ENCODE measurements at places on chromosomes 6 and 20.

DNA sequence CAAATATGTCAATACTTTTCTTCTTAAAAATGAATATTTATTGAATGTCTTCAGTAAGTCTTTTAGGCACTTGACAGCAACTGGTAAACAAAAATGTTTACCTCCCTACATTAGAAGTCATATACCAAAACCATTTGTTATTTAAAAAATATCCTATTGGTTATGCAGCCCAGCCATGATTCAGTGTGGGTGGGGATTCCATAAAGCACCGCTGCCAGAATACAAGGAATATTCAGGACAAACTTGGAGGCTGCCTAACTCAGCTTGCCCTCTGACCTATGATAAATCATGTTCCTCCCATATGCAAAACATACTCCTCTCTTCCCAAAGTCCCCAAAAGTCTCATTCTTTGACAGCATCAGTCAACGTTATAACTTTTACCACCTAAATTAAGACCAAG, 486.8 kb upstream of the IRAK1BP1 start:
- no peak for DNase-seq

DNA sequence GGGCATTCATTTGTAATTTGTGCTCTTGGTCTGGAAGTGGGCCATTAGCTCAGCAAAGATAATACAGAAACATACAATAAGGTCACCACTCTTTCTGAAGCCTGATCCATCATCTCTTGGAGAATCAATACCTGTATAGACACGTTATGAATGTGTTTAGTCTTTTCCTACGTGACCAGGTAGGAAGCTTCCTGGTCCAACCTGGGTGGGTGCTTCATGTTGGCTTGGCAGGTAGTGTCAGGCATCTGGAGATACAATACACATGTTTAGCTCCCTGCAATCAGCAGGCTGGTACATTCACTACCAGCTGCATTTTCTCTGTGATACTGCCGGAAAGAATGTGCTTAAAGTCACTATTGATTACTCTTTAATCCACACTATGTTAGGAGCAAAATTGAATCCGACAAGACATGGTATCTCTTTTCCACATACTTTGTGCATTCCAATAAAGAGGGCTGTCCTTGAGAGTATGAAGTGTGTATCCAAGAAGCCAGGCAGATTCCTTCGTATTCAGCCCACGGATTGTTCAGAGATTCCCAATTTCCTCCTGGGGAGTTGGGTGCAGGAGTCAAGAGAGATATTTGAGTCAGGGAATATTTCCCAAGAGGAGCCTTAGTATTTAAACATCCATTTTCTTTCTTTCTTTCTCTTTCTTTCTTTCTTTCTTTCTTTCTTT, 49.9 kb upstream of the RANBP9 start:
- peak; percentile 25 for DNase-seq

DNA sequence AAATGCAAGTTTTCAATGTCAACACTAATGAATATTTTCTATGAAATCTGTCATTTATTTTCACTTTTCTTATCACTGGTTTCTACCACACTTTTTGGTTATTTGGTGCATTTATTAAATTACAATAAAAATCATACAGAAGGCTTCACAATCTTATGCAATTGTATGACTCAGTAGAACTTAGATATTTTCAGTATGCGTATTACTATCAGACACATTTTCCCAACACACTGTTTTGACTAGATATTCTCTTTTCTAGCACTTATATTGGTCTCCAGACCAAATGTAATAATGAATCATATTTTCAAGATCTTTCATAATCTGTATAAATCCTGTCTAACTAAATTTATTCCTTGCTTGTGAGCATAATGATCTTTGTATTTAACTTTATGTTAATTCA, 74.1 kb downstream of the FAM83B start:
- DNase-seq, result no peak

DNA sequence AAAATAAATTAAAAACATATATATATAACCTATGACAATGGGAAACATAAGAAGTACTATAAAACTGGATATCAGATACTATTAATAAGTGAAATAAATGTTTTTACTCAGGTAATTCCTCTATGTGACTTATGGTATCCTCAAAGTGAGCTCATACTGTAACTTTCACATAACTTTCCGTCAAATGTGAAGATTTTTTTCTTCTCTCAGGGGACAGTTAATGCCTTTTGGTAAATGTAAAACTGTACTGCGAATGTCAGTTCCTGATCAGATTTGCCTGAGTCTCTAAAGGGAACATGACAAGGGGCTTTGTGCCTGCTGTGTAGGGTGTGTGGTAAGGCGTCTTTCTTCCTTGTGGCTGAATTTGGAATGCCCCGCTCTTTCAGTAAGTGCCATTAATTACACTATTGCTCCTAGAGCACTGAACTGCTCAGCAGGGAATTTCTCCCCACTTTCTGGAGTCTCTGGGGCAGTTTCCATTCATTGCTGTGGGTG, 271.8 kb downstream of the PRL start:
- no peak for DNase-seq
